Activated CD4-positive, alpha-beta memory T cell treated with anti-CD3 and anti-CD28 coated beads, Interleukin-2, amount 10 ng/mL, durations not matched to agents 7 days and 5 days (primary cell): ENCODE measurements at places on chromosomes 16 and 17. TPM values are rescaled to one million over a fixed set of nuclear protein-coding genes. Genes with fewer than 3 reads are reported as not detected.

BRIP1 gene
- total RNA-seq: 20.1 TPM

MGRN1 gene
- 73.3 TPM for total RNA-seq

MYO15A gene
- 0.60 TPM for total RNA-seq

SLFN14 gene
- not detected for total RNA-seq

CDH1 gene
- total RNA-seq: 0.20 TPM

KRT31 gene
- total RNA-seq: not detected

SLC13A2 gene
- not detected for total RNA-seq

CA5A gene
- total RNA-seq: not detected

SOX9 gene
- not detected for total RNA-seq

OR2C1 gene
- total RNA-seq: not detected
